ENCODE measurements at places on chromosomes 2 and 18.

DNA sequence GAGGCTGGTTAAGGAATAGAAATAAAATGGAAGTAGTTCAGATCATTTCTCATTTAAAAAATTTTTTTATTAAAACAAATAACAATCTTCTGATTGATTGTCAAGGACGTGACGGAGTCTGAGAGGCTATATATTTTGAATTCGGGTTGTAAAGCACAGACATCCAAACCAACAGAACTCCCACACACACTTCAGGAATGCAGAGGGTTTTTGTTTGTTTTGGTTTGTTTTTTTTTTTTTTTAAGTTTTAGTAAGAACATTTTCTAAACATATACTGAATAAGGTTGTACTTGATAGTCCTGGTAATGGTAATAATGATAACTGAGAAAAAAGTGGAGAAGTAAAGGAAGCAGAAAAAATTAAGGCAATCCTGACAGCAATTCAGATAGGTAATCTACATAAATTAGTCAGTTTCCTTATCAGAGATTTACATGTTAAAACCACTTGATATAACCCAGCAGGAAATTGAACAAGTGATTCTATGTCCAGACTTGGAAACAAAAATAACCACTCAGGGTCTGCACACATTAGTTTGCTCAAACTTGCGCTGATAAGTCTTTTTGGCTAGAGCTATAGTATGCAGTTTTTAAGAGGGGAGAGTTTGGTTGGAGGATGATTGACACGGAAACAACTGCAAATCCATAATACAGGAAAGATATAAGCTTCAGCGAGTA is 51.5 kb upstream of the CTAGE1 start:
- no peak for DNase-seq

DNA sequence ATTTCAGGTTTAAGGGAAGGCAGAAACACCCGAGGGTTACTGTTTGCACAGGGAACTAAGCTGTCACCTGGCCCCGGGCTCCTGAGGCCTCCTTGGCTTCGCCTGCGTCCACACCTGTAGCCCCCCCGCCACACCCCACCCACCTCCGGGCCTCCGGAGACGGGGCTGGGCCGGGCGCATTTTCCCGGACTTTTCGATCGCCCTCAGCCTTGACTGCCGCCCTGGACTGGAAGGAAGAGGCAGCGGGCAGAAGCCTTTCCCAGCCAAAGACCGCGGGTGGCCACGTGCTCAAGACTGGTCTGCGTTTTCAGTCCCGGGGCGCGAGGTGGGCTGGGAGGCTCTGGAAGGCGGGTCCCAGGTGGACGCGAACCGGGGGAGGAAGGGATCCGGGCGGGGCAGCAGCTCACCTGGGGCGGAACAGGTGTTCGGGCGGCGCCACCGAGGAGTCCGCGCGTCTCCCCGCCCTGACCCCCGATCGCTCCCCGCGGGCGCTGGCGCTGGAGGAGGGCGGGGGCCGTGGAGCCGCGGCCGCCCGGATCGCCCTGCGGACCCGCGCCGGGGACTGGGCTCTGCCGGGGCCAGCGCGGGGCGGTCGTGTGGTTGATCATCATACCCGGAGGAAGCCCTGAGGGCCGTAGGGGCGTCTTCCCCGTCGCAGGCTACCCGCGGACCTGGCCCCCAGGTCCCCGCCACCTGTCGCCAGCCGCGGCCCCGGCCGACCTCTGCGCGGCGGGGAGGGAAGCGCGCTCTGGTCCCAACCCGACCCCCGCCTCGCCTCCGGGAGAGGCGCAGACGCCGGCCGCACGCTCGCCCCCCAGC is 3.2 kb downstream of the ID2 start:
- peak; percentile 35 for DNase-seq

DNA sequence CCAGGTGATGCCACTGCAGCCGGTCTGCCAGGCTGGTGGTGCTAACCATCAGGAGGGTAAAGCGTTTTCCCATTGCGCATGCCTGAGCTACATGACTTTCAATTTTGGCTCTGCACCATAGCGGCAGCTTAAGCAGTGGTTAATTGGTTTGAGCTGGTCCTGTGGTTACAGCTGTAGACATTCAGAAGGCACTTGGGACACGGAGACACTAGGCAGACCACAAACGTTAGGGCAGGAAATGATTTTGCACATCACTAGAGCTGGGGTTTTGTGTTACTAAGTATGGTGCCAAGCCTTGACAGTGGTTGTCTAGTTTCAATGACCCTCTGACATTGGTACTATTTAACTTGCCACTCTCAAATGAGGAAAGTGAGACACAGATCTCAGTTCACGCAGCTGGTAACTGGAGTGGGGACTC is 28.9 kb upstream of the CNOT11 start:
- DNase-seq = no peak

DNA sequence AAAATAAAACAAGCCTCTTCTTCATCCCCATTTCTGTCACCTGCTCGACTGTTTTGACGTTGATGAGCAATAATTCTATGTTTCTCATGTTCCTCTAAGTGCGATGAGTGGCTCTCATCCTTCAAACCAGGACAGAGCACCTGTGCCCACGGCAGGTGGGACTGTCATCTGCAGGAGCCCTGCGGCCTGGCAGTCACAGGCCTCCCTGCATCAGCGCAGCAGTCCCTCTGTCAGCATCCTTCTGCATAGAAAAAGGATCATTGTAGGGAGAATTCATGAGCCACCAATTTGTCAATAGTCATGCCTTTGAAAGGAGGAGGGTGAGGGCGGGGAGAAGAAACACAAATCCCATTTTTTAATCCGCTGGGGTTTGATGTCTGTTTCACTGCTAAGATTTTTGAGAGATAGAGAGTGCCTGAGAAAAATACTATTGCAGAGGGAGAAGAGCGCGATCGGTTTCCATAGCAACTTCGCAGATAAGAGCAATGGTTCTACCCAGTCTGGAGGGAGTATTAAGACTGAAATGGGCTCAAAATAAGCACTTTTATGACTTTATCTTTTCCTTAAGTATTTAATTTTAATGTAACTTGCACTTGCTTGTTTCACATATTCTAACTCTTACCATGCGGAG is 234.3 kb upstream of the NCKAP5 start:
- no peak for DNase-seq

DNA sequence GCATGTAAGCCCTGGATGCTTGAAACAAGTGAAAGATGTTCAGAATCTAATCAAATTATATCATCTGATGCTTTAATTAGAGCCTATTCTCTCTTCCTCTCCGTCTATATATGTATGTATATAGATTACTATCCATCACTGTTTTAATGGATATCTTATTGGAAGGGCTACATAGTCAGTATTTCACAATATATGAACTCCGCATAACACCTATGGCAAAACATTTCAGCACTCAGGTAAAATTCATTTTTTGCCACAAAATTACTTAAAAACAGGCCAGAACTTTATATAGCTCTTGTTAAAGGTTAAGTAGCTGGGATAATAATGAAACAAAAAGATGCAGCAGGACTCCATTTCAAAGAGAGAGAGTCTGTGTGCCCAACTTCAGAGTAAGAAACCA is 1.2 kb downstream of the PJVK start:
- no peak for DNase-seq

DNA sequence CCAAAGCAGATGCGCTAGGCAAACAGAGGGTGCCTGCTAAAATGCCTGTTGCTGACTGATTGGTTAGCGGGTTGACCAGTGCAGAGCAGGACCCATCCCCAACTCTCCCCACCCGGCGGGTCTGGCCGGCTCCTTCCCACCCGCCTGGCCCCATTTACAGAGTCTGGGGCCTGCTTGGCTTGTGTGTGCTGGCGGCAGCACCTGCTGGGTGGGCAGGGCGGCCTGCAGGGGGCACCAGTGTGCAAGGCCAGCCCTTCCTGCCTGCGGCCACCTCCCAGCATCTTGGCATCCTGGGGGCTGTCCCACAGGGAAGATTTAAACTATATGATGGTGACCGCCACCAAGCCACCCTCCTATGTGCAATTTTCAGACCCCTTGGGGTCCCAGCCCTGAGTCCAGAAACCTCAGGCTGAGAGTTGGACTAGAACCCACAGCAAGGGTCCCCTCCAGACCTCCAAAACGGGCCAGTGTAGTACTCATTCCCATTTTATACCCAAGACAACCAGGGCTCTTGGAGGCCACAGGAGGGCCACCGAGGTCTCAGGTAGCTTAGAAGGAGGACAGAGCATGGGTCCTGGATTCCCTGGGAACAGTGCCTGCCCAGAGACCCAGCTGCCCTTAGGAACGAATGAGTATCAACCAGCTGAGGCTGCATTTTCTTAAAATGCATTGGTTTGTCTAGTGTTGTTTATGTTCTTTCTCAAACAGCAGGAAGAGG is 173.6 kb downstream of the SMAD7 start:
- DNase-seq = peak; percentile 57

DNA sequence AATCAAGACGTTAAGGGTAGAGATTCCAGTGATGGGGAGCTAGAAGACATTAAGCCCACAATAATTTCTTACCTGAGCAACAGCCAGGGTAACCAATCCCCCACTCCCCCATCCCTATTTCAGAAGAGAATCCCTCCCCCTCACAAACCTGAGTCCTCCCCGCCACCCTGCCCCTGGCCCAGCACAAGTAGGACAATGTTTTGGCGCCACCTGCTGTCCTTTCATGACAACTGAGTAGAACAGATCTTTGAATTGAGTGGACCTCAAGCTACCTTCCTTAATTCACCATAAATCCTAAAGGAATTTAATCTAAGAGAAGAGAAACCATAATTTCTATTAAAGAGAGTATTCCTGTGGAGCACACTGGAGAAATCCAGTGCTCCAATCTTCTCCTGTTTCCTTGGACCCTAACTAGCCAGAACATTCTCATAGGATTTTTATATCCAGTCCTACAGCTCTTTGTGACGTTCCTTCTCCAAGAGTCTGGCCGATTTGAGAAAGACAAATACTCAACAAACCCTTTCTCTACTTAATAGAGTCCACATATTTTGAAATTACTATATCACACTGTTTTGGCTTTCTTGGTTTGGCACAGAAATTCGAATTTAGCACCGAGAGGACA is 41.1 kb downstream of the NHEJ1 start:
- peak; percentile 20 for DNase-seq

DNA sequence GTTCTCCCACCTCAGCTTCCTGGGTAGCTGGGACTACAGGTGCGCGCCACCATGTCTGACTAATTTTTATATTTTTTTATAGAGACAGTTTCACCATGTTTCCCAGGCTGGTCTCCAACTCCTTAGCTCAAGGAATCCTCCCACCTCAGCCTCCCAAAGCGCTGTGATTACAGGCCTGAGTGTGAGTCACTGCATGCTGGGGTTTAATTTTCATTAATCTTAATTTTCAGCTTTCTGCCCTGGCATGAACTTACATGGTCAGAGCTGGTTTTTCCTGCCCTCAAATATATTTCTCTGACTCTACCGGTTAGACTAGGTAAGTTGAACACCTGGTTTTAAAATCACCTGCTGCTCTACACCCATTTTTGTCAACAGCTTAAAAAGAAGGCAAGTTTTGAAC is 3.1 kb downstream of the MARCHF7 start:
- DNase-seq = no peak

- no peak for DNase-seq
These were observed 9.1 kb downstream of the MOCOS start for GRCh38 chr18:36196238-36196995.

DNA sequence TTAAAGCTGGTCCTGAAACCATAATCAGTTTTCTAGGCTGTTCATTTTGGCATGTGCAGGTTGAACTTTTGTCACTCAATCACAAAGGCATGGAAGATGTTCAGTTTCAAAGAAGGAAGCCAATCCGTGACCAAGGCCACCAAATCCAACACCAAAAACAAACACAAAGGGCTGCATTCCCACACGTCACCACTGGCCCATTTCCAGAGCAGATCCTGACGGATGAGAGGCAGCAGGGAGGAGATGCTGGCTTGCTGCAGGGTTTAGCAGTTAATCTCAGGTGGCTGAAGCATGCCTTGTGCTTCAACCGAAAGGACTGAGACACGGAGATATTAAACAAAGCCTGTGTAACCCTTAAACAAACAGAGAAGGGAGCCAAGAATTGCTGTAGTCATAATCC is 191.9 kb upstream of the CTAGE1 start:
- DNase-seq = no peak

GRCh38 chr18:58605027-58606020 is 23.6 kb downstream of the ALPK2 start:
- DNase-seq = no peak

- DNase-seq = no peak
These were observed 5.3 kb downstream of the AGFG1 start for GRCh38 chr2:227477291-227477690.

GRCh38 chr2:237581326-237581725 is 9.2 kb downstream of the RAB17 start:
- no peak for DNase-seq

DNA sequence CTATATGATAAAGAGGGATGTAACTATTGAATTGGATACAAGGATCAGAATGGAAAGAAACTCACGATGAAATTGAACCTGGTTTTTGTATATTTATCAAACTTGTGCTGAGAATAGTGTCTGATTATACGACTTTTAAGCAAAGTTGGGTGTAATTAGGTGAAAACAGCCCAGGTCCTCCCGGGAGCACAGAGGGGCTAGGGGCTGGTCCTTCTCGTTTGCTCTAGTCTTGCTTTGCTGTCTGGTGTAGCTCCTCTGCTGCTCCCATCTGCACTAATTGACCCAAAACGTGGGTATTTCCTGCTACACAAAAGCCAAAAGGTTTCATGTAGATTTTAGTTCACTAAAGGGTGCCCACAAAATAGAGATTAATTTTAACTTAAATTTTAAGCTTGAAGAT is 58.7 kb downstream of the HK2 start:
- no peak for DNase-seq

- no peak for DNase-seq
These were observed 60.5 kb upstream of the KLF7 start for GRCh38 chr2:207226243-207226642.

GRCh38 chr2:157283468-157283867 is 26.0 kb downstream of the GALNT5 start:
- no peak for DNase-seq

DNA sequence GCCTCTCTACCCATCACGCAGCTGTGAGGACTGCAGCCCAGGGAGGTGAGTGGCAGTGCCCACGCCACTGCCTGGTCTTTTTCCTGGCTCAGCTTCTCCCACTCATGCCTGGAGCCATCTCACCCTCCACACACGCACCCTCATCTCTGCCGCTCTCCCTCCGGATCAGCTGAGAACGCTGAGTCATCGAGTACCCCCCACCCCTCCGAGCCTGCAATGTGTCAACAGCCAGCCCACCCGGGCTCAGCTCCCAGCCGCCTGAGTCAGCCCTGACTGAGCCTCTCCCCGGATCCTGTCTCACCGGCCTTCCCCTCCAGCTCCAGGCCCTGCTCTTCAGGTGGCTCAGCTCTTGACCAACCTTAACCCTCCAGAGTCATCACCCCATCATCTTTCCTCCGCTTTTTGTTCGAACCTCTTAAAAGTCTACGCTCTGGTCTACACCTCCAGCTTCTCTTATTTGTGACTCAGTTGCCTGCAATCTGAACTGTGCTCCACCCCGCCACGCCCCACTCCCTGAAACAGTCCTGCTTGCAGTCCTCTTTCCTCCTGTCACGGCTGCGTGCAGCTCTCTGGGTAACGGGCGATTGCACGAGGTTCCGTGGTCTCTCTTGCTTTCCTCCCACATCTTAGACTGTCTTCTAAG is 94.4 kb upstream of the ASAP2 start:
- DNase-seq = no peak

Data from activated T-helper 1 cell treated with anti-CD3 and anti-CD28 coated beads, Interleukin-2, amount 50 U/mL, for 16 hours (primary cell).